Activated CD4-positive, alpha-beta memory T cell treated with anti-CD3 and anti-CD28 coated beads, Interleukin-2, amount 10 ng/mL, durations not matched to agents 7 days and 5 days (primary cell): ENCODE measurements at places on chromosomes 2 and 18. TPM values are rescaled to one million over a fixed set of nuclear protein-coding genes. Genes with fewer than 3 reads are reported as not detected.

DNA sequence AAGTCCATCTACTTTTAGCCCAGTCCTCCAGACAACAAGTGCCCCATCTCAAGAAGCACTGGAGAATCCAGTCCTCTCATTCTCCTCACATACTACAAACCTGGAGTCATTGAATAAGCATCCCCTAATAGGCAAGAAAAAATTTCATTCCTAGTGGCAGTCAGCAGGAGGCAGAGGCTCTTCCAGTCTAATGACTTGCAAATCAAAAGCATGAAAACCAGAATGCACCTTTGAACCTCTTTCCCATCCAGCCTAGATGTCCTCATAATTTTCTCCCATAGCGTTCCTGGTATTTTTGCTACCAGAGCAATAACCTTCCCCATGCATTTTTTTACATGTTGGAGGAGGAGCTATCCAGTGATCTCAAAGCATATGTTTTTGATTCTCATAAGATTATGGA is 252.6 kb downstream of the TTC32 start:
- DNase-seq: no peak
- no peak overlapping the region for H3K27ac ChIP-seq
- H3K4me1 ChIP-seq: no peaks in the 10 kb centered on the region
- H3K27me3 ChIP-seq: peaks cover 5% of the 10 kb centered on the region

DNA sequence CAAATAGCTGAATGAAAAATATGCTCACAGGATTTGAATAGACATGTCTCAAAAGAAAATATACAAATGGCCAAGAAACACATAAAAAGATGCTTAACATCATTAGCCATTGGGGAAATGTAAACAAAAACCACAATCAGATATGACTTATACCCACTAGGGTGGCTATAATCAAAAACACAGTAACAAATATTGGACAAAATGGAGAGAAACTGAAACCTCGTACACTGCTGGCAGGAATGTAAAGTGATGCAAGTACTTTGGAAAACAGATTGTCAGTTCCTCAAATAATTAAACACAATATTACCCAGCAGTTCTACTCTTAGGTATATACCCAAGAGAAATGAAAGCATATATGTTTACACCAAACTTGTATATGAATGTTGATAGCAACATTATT is 213.0 kb downstream of the PHLPP1 start:
- no peaks in the 10 kb centered on the region for H3K27me3 ChIP-seq
- H3K4me1 ChIP-seq: no peaks in the 10 kb centered on the region
- H3K36me3 ChIP-seq: peaks cover 12% of the 10 kb centered on the region
- H3K4me3 ChIP-seq: no peak overlapping the region
- H3K27ac ChIP-seq: no peak overlapping the region

DNA sequence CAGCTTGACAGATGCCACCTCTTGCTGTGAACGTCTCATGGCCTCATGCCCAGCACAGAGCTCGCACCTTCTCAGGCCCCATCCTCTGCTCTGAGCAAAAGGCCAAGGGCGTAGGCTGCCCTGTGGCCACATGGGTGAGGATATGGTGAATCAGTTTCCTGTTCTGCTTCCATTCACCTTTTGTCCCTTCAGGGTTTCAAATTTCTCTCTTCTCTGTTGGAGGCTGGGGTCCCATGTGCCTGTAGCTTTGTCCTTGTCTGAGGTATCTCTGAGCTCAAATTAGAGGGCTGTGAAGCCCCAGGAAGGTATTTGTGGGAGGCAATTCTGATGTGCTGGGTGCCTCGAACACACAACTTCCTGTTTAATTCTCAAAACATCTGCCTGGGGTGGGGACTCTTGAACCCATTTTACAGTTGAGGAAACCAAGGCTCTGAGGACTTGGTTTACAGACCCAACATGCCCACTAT is 29.0 kb downstream of the ZAP70 start:
- peak; percentile 67 for DNase-seq
- peaks cover 83% of the 10 kb centered on the region for H3K4me1 ChIP-seq
- peak overlapping the region; percentile 99 for H3K27ac ChIP-seq
- H3K4me3 ChIP-seq: no peak overlapping the region

GRCh38 chr2:95505222-95505621 is 20.7 kb upstream of the TRIM43B start:
- no peak overlapping the region for H3K27ac ChIP-seq
- DNase-seq: no peak
- no peaks in the 10 kb centered on the region for H3K36me3 ChIP-seq
- no peaks in the 10 kb centered on the region for H3K4me1 ChIP-seq

- H3K27ac ChIP-seq: no peak overlapping the region
- H3K4me3 ChIP-seq: no peak overlapping the region
- DNase-seq: no peak
- peaks cover 29% of the 10 kb centered on the region for H3K4me1 ChIP-seq
- H3K27me3 ChIP-seq: peaks cover 4% of the 10 kb centered on the region
These were observed 3.6 kb upstream of the NCL start for GRCh38 chr2:231467613-231468530.

GRCh38 chr2:229856413-229856812 is 65.4 kb downstream of the TRIP12 start:
- H3K4me1 ChIP-seq: peaks cover 28% of the 10 kb centered on the region
- H3K27ac ChIP-seq: no peak overlapping the region
- H3K36me3 ChIP-seq: peaks cover 53% of the 10 kb centered on the region
- DNase-seq: no peak
- no peak overlapping the region for H3K4me3 ChIP-seq

DNA sequence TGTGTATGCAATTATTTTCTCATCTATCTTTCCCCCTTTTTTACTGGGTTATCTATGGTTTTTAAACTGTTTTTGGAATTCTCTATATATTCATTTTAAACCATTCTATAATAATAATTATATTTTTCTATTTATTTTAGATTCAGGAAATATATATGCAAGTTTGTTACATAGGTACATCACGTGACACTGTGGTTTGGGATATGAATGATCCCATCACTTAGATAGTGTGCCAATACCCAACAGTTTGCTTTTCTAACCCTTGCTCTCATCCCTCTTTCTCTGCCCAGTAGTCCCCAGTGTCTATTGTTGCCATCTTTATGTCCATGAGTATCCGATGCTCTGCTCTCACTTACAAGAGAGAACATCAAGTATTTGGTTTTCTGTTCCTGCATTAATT is 65.8 kb upstream of the SPHKAP start:
- H3K4me3 ChIP-seq: no peak overlapping the region
- DNase-seq: no peak
- no peaks in the 10 kb centered on the region for H3K27me3 ChIP-seq
- H3K27ac ChIP-seq: no peak overlapping the region

Gene FBXO41
- 13.3 TPM for total RNA-seq
